ENCODE measurements at places on chromosomes 3 and 15. TPM values are rescaled to one million over a fixed set of nuclear protein-coding genes. Genes with fewer than 3 reads are reported as not detected.

GRCh38 chr3:171782617-171783016, 27.7 kb downstream of the PLD1 start:
- no peak for DNase-seq
- no peaks in the 10 kb centered on the region for H3K27me3 ChIP-seq
- H3K4me3 ChIP-seq: no peak overlapping the region
- no peaks in the 10 kb centered on the region for H3K36me3 ChIP-seq
- H3K27ac ChIP-seq: no peak overlapping the region

DNA sequence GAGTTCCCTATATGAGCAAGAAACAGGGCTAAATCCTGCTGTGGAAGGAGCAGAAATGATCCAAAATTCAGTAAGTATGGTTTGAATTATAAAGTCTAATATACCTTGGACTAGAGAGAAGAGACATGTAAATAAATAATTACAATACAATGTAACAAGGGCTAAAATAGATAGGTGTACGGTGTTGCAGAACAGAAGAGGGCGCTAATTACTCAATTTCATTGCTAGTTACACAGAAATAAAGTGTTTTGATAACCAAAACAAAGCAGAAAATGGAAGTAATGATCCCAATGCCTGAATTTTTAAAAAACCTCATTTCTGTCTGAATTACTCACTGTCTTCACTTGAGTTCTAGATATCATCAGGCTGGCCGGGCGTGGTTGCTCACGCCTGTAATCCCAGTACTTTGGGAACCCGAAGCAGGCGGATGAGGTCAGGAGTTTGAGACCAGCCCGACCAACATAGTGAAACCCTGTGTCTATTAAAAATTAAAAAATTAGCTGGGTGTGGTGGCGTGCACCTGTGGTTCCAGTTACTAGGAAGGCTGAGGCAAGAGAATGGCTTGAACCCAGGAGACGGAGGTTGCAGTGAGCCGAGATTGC, 8.3 kb upstream of the PLCH1 start:
- H3K27ac ChIP-seq: no peak overlapping the region
- H3K4me3 ChIP-seq: no peak overlapping the region
- H3K36me3 ChIP-seq: no peaks in the 10 kb centered on the region

The KBTBD13 gene
- polyA plus RNA-seq: not detected

The GOLGA8J gene
- polyA plus RNA-seq: 0.27 TPM

The B4GALT4 gene
- 35.4 TPM for polyA plus RNA-seq

The SPESP1 gene
- polyA plus RNA-seq: 1.6 TPM

The BTLA gene
- 0.55 TPM for polyA plus RNA-seq

GRCh38 chr3:11596387-11596786, 47.3 kb downstream of the VGLL4 start:
- peaks cover 3% of the 10 kb centered on the region for H3K36me3 ChIP-seq
- H3K27me3 ChIP-seq: no peaks in the 10 kb centered on the region
- no peaks in the 10 kb centered on the region for H3K4me1 ChIP-seq
- H3K27ac ChIP-seq: no peak overlapping the region
- no peak for DNase-seq

The ACAN gene
- not detected for polyA plus RNA-seq

The ZBTB47 gene
- 9.6 TPM for polyA plus RNA-seq

DNA sequence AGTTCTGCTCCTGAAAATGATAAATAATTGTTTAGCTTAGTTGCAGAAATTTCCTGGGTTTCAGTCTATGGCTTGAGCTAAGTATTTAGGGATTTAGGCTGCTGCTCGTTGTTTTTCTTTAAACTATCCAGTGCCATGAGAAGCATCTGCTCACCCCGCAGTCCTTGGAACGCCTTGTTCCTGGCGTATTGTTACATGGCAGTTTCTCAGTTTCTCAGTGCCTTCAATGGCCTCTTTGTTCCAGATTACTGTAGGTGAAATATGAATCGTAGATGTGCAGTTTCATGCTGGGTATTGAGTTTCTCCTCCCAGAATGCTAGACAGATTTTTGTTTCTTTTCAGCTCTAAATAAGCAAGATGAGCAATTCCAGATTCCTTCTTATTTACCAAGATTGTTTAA, 269.5 kb upstream of the GBE1 start:
- no peaks in the 10 kb centered on the region for H3K36me3 ChIP-seq
- no peaks in the 10 kb centered on the region for H3K4me1 ChIP-seq
- no peak overlapping the region for H3K4me3 ChIP-seq
- H3K27ac ChIP-seq: no peak overlapping the region

DNA sequence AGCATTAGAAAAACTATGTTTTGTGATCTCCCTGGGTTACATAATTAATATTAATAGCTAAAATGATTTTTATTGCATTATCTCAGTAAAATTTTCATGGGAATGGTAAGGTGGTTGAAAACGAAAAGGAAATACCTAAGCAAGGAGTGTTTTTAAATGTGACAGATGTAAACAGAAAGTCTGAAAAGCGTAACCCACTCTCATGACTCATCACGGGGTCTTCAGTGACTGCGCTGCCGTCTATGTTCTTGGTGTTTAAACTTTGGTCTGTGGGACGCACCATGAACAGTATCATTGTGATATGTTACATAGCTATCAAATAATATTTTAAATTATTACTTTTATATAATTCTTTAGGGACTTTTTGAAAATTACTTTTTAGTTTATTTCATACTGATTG, 19.8 kb downstream of the LRCH3 start:
- no peak overlapping the region for H3K27ac ChIP-seq
- DNase-seq: no peak
- no peaks in the 10 kb centered on the region for H3K36me3 ChIP-seq
- H3K27me3 ChIP-seq: no peaks in the 10 kb centered on the region
- H3K4me3 ChIP-seq: no peak overlapping the region
- H3K4me1 ChIP-seq: peaks cover 2% of the 10 kb centered on the region

The PRR20G gene
- not detected for polyA plus RNA-seq

The RTP3 gene
- polyA plus RNA-seq: not detected

DNA sequence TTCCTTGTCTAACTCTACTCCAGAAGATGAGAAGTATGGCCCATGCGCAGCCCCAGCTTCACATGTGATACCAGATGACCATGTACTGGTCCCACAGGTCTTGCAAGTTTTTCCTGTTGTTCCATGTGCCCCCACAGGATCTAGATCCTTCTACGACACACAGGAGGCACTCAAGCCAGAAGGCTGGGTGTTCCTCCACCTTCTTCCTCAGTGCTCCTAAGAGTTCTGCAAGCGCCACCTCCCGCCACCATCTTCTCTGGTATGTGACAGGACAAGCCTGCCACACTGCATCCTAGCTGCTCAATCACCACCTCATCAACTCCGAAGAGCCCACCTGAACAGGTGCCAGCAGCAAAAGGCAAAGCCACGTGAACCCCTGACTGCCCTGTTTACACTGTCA, 43.1 kb downstream of the XXYLT1 start:
- no peaks in the 10 kb centered on the region for H3K4me1 ChIP-seq
- DNase-seq: no peak
- H3K27me3 ChIP-seq: no peaks in the 10 kb centered on the region
- no peak overlapping the region for H3K4me3 ChIP-seq
- no peaks in the 10 kb centered on the region for H3K36me3 ChIP-seq

The FRMD4B gene
- 7.1 TPM for polyA plus RNA-seq

- H3K36me3 ChIP-seq: no peaks in the 10 kb centered on the region
- no peak overlapping the region for H3K4me3 ChIP-seq
- no peaks in the 10 kb centered on the region for H3K27me3 ChIP-seq
- no peaks in the 10 kb centered on the region for H3K4me1 ChIP-seq
- no peak overlapping the region for H3K27ac ChIP-seq
Observed at GRCh38 chr3:24608701-24609390, 114.2 kb upstream of the THRB start.

DNA sequence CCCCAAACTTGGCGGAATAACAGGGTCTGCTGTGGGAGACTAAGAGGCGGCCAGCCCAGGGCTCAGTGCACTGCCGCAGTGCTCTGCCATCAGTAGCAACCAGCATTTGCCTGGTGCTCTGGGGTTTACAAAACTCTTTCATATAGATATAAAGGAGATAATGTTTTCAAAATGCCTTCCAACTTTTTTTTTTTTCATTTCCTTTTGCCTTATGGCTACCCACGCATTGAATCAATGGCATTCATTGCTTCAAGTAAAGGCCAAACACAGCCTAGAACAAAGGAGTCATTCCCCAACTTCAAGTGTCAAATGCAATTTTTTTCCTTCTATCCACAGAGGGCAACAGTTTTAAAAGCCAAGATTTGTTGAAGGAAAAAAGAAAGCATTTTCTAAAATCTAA, 11.6 kb upstream of the SLC24A5 start:
- no peak for DNase-seq
- H3K4me3 ChIP-seq: no peak overlapping the region
- H3K27me3 ChIP-seq: peaks cover 2% of the 10 kb centered on the region
- no peak overlapping the region for H3K27ac ChIP-seq
- H3K4me1 ChIP-seq: no peaks in the 10 kb centered on the region
- H3K36me3 ChIP-seq: no peaks in the 10 kb centered on the region

The PTX3 gene
- polyA plus RNA-seq: 2.2 TPM

DNA sequence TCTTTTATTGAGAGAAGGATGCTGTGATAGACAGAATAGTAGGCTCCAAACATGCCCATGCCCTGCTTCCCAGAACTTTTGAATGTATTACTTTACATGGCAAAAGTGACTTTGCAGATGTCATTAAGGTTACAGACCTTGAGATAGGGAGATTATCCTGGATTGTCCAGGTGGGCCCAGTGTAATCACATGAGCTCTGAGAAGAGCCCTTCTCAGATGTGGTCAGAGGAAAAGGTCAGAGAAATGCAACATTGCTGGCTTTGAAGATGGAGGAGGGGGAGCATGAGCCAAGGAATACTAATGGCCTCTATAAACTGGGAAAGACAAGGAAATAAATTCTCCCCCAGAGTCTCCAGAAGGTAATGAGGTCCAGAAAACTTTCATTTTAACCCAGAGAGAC, 45.8 kb upstream of the LYZL4 start:
- no peak overlapping the region for H3K27ac ChIP-seq
- no peaks in the 10 kb centered on the region for H3K4me1 ChIP-seq
- no peak for DNase-seq
- no peaks in the 10 kb centered on the region for H3K36me3 ChIP-seq
- no peaks in the 10 kb centered on the region for H3K27me3 ChIP-seq
- no peak overlapping the region for H3K4me3 ChIP-seq

- no peak overlapping the region for H3K4me3 ChIP-seq
- no peaks in the 10 kb centered on the region for H3K36me3 ChIP-seq
- H3K27me3 ChIP-seq: no peaks in the 10 kb centered on the region
- H3K27ac ChIP-seq: no peak overlapping the region
- DNase-seq: no peak
Observed at GRCh38 chr3:117666812-117667211, 957.2 kb downstream of the TUSC7 start.

DNA sequence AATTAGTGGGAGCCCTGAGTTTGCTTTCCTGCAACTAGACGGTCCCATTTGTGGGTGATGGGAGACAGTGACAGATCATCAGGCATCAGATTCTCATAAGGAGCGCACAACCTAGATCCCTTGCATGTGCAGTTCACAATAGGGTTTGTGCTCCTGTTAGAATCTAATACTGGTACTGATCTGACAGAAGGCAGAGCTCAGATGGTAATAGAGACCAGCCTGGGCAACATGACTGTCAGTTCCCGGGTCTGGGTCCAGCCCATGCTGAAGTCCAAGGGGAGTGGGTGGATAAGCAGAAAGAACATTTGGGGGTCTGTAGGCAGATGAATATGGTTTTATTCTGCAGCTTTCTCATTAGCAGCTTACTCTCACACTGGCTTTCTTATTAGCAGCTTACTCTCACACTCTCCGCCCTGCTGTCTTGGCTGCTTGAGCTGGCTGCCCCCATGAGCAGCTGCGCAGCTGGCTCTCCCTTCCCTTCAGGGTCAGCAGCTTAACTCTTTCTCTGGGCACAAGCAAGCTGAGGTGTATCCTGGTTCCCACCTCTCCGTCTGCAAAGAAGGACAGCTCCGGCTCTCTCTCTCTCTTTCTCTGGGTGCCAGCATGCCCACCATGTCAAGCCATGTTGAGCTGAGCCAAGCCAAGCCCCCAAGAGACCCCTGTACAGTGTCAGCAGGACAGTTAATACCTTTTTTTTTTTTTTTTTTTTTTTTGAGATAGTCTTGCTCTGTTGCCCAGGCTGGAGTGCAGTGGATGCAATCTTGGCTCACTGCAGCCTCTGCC, 46.5 kb downstream of the KLHDC8B start:
- H3K27ac ChIP-seq: no peak overlapping the region
- H3K36me3 ChIP-seq: no peaks in the 10 kb centered on the region
- no peak for DNase-seq
- no peaks in the 10 kb centered on the region for H3K4me1 ChIP-seq

The HHLA2 gene
- polyA plus RNA-seq: 130 TPM

- H3K4me3 ChIP-seq: no peak overlapping the region
- no peaks in the 10 kb centered on the region for H3K36me3 ChIP-seq
- no peaks in the 10 kb centered on the region for H3K27me3 ChIP-seq
- DNase-seq: no peak
- no peak overlapping the region for H3K27ac ChIP-seq
Observed at GRCh38 chr15:70113304-70113700, 15.6 kb upstream of the TLE3 start.

DNA sequence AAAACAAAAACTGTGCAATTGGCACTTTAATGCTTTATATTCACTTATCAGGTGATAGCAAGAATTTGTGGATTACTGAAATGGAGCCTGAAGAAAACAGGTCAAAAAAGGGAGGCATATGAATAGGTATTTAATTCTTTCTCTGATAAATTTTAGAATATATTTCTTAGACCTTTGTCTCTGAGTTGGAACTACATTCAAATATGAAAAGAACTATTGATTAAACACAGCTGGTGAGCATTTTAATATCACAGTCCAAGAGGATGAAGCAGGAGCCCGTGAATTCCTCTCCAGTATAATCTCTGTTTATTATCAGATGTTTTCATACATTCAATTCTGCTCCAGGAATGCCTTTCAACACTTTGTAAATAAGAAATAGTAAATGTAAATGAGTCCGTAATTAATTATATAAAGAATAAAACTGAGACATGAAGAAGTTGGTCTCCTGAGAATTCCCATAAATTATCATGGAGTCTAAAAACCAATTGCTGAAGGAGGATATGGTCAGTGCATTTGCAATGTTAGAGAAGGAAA, 86.3 kb upstream of the ARHGEF26 start:
- H3K27ac ChIP-seq: no peak overlapping the region
- H3K4me1 ChIP-seq: no peaks in the 10 kb centered on the region
- no peaks in the 10 kb centered on the region for H3K27me3 ChIP-seq
- no peak overlapping the region for H3K4me3 ChIP-seq
- no peaks in the 10 kb centered on the region for H3K36me3 ChIP-seq
- DNase-seq: no peak

- no peak overlapping the region for H3K4me3 ChIP-seq
- no peak overlapping the region for H3K27ac ChIP-seq
- H3K27me3 ChIP-seq: no peaks in the 10 kb centered on the region
- DNase-seq: no peak
Observed at GRCh38 chr3:189262746-189263145, 91.0 kb downstream of the TPRG1 start.

- H3K4me1 ChIP-seq: no peaks in the 10 kb centered on the region
- DNase-seq: no peak
- H3K27ac ChIP-seq: no peak overlapping the region
- no peak overlapping the region for H3K4me3 ChIP-seq
- peaks cover 2% of the 10 kb centered on the region for H3K36me3 ChIP-seq
Observed at GRCh38 chr15:56228854-56229253, 14.8 kb downstream of the RFX7 start.

All from small intestine (tissue), 16 donors.